ENCODE measurements at places on chromosomes 6 and 20.

GRCh38 chr6:161115468-161115867 is 123.9 kb downstream of the MAP3K4 start:
- no peak for DNase-seq

DNA sequence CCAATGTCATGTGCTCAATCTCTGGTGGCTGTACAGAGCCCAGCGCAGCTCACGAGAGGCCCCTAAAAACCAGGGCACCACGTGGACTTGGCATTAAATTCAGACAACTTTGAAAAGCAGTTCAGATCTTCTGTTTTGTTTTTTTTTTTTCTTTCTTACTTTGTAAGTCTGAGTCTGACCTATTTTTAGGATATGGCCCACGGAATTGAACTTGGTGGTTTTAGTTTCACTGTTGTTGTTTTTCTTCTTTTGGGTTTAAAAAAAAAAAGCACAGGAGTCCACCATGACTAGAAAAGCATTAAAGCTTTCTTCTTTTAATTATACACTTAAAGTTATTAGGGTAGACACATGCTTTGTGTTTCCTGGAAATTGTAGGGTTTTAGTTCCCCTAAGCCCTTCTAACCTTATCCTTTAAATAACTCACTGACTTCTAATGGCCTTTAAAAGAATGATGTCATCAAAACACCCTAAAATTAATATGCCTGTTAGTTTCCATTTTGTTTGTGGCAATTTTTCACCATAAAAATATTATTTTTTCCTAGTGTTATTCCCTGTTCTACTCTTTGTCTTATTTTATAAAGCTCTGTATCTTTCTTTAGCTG is 48.5 kb upstream of the CCN2 start:
- no peak for DNase-seq

GRCh38 chr6:22067122-22067521 is 229.7 kb downstream of the PRL start:
- no peak for DNase-seq

DNA sequence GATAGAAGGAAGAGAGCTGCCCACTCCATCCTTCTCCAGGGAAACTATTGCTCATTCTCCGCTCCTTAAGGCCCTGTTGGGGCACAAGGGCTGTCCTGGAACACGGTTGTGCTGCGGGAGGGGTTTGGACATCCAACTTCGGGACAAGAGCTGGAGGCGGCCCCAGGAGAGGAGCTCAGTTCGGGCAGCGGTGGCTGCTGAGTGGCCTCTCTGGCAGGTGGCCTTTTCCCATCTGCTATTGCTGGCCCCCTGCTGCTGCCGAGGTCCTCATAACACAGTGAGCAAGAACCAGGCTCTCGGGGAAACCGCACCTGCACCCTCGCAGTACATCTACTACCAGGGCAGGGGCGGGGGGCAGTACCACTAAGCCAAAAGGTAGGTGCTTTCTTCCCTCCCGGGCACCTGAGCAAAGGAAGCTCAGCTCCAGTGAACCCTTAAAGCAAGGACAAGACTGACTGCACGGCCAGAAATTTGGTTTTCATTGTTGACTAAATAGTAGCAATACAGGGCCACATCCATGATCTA is 63.7 kb downstream of the PSMG4 start:
- peak; percentile 77 for DNase-seq
